ENCODE measurements at places on chromosomes 3 and 15.

DNA sequence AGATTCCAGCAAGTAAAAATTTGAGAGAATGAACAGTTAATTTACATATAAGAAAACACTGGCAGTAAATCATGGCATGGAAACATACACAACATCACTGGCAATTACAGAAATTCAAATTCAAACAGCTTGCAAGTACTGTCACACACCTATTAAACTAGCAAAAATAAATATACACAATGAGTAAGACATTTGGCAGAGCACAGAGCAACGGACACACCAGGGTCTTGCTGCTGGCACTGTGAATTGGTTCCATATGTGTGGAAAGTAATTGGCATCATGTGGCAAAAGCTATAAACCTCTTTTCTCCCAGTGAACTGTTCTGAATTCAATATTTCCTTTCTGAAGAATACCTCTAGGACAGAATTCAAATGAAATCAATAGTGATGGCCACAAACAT is 78.3 kb downstream of the LRRK1 start:
- DNase-seq, result no peak

DNA sequence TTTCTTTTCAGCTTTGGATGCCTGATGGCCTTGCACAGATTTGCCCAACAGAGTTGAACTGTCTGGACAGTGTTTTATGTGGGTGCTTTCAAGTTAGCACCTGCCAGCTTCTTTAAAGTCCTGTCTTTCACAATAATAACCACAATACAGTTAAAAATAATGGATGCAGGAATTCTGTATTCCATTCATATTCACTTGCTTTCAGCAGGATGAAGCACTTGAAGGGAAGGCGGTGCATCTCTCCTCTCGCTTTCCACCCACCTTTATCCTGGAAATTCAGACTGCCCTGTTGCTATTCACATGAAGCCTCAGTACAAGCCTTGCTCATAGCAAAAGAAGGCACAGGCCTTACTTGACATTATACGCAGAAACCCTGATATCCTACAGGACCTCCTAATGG is 26.5 kb upstream of the GYG1 start:
- DNase-seq, result no peak

- no peak for DNase-seq
Observed at GRCh38 chr15:68730471-68730919, 90.2 kb downstream of the ANP32A start.

DNA sequence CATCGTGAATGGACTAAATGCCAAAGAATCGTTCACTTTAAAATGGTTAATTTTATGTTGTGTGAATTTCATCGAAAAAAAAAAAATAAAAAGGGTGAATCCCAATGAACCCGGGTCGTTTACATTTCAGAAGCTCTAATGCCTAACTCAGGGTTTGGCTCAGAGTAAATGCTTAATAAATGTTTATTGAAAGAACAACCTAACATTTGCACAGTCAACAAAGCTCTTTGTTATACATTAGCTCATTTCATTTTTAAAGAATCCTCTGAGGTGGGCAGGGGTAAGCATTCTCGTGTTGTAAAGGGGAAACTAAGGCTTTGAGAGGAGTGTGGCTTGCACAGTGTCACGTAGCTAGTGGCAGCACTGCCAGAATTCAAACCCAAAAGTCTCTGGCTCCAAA is 109.5 kb downstream of the RPLP1 start:
- DNase-seq, result no peak

DNA sequence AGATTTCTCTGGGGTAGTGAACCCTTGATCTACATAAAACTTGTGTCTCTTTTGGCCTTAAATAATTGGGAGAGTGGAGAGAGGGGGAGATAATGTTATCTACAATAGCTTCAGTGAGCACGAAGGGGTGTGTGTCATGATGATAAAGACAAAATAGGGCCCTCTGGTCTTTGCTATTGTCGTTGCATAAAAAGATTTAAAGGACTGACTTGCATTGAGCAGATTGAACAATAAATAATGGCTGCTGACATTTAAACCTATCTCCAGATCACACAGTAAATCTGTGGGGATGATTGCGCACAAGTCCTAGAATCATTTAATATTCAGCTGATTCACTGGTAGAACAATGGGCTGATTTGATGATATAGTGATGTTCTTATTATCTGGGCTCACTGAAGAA is 71.3 kb upstream of the GAP43 start:
- DNase-seq, result no peak

- DNase-seq, result no peak
Observed at GRCh38 chr3:16350597-16351318, 85.7 kb downstream of the OXNAD1 start.

GRCh38 chr15:89128320-89129122 is 40.3 kb downstream of the ABHD2 start:
- no peak for DNase-seq

- DNase-seq, result no peak
Observed at GRCh38 chr3:109098079-109098644, 19.8 kb downstream of the MORC1 start.

GRCh38 chr3:34947834-34948233 is 691.5 kb upstream of the ARPP21 start:
- DNase-seq, result no peak

- DNase-seq, result no peak
Observed at GRCh38 chr3:186691676-186692075, 25.5 kb upstream of the KNG1 start.

- no peak for DNase-seq
Observed at GRCh38 chr3:140508550-140508949, 169.3 kb upstream of the TRIM42 start.

DNA sequence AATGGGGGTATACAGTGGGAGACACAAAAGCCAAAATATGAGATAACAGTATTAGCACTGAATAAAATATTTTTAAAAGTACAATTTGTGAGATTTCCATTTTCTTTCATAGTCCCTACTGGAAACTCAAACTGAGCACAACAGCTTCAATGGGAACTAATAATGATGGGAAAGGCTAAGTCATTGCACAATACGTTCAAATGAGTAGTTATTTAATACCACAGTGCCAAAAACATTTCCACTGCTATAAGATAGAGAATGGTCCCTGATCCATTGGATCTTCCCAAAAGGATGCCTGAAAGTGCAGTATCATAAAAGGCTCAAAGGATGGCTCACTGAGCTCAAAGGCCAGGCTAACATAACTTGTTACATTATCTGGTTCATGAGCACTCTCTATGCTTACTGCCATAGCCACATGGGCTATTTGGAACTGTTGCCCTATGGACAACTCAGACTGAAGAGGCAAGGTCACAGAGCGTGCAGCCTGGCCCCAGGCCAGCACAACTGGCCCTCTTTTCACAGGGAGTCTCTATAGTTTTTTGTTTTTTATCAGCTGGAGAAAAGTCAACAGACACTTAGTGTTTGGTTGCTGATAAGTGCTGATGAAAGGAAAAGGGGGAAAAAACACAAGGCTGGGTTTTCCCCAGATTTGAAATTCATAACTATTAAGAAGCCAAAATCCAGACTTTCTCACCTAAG is 54.1 kb upstream of the PPIB start:
- DNase-seq, result no peak

DNA sequence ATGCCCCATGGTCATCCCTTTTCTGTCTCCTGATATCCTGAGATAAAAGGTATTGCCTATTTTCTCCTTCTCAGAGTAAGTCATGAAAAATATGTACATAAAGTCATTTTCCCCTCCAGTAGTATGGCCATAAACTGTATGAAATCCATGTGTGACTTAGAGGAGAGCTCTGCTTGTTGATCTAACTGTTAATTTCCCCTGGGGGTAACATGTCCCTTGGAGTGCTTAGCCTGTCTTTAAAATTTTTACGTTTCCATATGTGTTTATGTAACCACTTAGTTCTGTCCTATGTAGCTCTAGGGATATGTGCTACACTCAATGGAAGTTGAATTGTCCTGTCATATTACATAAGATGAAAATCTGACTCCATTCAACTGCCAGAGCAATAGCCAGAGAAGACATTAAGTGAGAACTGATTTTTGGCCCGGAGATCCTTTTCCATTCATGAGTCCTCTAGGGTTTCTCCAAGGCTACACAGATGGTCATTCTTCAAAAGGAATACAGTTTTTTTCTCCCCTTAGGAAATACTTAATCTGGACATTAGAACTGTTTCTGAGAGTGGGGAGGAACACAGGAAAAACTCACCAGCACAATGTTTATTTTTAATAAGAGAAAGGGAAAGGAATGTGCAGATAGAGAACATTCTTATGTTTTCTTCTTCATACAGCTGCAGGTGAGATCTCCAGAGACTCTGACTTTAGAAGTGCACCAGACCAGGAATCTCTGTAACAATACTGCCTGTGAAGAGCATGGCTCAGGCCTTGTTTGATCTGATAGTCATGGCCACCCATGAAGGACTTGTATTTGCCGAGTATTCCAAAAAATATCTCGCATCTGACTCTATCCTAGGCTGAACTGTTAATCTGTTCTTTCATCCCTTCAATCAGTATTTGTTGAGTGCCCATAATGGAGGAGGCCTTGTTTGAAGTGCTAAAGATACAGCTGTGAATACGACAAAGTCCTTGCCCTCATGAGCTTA is 29.8 kb upstream of the CLRN1 start:
- no peak for DNase-seq

All from stimulated activated CD8-positive, alpha-beta memory T cell treated with anti-CD3 and anti-CD28 coated beads, Interleukin-12 subunit alpha, Interleukin-12 subunit beta, amount 100 ng/mL, for 1 hour (primary cell).